ENCODE measurements at places on chromosomes 5 and 9.

- ATAC-seq, result no peak
These were observed 694 bp downstream of the RMI1 start for GRCh38 chr9:83981126-83981871.

DNA sequence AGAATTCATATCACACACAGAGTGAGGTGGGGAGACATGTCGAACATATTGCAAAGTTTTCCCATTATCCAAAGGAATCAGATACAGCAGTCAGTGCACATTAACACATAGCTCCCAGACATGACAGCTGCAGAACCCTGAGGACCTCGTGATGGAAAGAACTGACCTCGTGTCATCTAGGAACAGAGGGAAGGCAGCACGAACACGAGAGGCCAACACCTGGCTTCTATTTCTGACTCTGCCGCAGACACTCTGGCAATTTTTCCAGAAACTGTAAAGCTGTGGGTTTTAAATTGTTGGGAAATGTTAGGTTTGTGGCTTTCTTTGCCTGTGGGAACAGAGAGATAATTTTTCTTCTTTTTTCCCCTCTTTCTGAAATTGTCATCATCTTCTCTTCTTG is 315.0 kb upstream of the PIK3R1 start:
- no peak for ATAC-seq

GRCh38 chr5:80010754-80011392 is 19.8 kb upstream of the MTX3 start:
- ATAC-seq, result no peak

GRCh38 chr9:70257991-70258691 is 637 bp upstream of the SMC5 start:
- peak; percentile 62 for ATAC-seq

GRCh38 chr5:119200795-119201194 is 129.9 kb downstream of the DMXL1 start:
- ATAC-seq, result no peak

DNA sequence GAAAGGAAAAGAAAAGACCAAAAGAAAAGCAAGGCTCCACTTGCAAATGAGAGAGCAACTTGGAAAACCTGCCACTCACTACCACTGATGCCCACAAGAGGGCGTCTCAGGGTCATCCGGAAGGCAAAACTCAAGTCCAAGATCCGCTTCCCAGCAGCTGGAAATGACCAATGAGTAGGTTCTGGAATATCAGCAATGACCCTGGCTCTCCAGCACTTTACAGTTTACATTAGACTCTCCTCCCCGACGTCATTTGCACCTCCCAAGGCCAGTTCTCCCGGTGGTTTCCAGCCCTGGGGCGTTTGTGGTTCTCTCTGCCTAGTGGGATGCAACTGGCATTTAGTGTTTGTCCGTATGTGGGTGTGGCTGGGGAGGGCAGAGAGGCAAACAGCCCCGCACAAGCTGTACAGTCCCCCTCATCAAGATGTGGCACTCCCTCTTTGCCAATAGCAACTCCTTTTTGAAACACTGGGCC is 193.8 kb upstream of the ZNF618 start:
- ATAC-seq, result peak; percentile 65

DNA sequence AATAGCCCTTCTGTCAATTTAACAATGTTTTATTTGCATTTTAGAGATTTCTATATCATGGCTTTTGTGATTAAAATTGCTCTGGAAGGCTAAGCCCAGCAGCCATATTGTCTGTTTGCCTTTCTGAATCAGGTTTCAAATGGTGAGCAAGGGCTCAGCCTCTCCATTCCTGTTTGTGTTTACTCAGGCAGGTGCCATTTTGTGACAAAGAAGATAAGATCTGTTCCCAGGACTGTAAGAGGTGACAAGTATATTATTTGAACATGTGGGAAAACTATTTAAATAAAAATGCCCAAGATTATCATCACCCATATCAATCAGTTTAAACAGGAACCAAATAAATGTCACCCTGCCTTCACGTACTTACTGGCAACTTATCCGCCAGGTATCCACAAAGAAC is 641.3 kb upstream of the KLF4 start:
- ATAC-seq, result no peak

DNA sequence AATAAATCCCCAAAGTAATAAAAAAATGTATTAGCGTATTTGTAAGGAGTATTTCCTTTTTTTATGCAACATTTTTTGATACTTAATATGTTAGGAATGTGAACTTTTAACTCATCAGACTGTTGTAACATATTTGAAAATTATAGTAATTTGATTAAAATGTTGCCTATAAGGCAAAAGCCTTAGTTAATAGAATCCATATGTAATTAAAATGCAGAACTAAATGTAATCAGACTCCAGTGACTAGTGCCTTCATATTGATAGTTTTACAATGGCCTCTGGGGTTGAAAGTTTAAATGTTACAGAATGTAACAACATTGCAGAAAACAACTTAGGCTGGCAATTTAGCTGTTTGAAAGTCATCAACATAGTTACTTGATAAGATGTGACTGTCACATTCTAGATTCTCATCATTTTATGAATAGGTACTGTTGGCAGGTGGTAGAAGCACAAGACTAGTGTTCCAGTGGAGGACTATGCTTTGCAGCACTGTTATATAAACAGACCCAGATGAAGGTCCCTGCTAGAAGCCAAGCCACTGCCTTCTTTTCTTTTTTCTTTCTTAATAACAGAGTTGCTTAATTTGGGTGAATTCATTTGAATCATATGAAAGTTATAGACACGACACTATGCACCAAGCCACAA is 382.9 kb downstream of the CCDC171 start:
- no peak for ATAC-seq

All from gastroesophageal sphincter (tissue), 4 donors.